ENCODE measurements at places on chromosomes 16 and 17.

- no peak for DNase-seq
Measured at GRCh38 chr16:10383626-10384025, 2.2 kb upstream of the ATF7IP2 start.

DNA sequence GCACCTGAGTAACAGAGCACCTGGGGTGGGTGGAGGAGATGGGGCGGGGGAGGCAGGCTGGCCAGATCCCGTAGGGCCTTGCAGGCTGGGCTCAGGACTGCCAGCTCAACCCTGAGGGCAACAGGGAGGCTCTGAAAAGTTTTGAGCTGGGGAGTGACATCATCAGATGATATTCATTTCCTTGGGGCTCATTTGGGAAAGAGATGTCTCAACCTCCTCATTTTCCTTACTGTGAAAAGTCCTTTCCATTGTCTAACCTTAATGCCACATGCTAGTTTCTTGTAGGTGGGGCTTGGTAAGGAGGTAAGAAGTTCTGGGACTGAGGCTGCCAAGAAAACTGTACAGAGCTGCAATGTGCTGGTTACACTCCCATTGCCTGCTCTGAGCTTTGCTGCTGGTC lies 3.7 kb downstream of the TNS4 start:
- DNase-seq = no peak

- DNase-seq = no peak
Measured at GRCh38 chr16:85259832-85260167, 147.5 kb upstream of the CIBAR2 start.

DNA sequence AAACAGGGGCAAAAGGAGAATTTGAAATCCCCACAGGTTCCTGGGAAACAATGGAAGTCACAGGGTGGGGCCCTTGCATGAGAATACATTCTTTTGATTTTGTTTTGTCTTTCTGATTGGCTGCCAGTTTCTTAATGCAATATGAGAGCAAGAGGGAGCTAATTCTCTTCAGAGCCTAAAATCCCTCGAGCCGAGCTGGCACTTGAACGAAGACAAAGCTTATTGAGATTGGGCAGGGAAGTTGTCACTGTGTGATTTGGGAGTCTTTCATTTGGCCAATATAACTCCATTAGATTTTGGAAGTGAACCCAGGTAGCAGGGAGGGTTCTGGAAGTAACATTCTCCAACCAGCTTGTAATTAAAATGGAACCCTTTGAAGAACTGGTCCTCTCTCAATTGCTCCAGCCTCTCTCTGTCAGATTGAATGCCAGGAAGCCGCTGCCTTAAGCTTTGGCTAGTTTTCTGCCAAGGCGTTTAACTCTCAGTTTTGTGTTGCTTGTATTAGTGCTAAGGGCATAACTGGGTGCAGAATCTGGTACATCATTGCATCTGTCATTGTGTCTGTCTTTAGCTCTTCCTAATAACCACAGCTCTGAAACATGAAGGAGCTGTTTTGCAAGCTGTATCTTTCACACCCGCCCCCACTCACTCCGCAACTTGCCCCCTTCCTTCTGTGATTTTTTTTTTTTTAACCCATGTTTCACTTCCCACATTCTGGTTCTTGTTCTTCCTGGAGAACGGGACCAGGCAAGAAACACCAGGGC lies 272.0 kb downstream of the MAF start:
- DNase-seq = no peak

GRCh38 chr16:49684696-49685095 lies 171.2 kb downstream of the ZNF423 start:
- DNase-seq = no peak

Measured in HepG2 (cell line).